ENCODE measurements at places on chromosomes 12 and 14. TPM values are rescaled to one million over a fixed set of nuclear protein-coding genes. Genes with fewer than 3 reads are reported as not detected.

DNA sequence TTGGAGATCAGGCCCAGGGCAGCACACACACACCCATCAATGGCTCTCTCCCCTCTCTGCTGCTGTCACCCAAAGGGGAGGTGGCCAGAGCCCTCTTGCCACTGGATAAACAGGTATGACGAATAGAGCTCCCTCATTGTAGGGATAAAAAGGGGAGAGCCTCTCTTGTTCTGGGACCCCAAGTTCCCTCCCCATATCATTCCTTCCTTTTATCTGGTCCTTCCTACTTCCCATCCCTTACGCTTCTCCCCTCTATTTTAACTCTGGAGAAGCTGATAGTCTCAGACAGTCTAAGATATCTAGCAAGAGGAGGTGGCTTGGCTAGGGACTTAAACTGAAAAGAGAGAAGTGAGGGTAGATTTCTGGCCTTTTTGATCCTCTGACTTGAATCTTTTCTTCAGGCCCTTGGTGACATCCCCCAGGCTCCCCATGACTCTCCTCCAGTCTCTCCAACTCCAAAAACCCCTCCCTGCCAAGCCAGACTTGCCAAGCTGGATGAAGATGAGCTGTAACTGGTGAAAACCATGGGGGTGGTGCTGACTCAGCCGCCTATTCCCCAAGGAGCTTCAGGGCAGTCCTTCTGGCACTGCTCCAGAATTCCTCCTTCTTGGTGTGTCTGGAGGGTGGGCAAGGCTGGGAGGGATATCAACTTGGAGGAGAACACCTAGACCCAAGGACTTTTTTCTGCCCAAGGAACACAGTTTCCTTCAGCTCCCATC, 5.3 kb downstream of the ARHGEF25 start:
- H3K27me3 ChIP-seq, result peaks cover 68% of the 10 kb centered on the region
- H3K36me3 ChIP-seq, result no peaks in the 10 kb centered on the region
- H3K4me3 ChIP-seq, result no peak overlapping the region
- DNase-seq, result no peak

The DTX3 gene
- 67.9 TPM for total RNA-seq

The NRXN3 gene
- 5.9 TPM for total RNA-seq

The MPHOSPH9 gene
- 177 TPM for total RNA-seq

The RIC8B gene
- total RNA-seq, result 21.2 TPM

- no peak overlapping the region for H3K27ac ChIP-seq
- H3K36me3 ChIP-seq, result no peaks in the 10 kb centered on the region
- no peak for DNase-seq
- H3K4me1 ChIP-seq, result peaks cover 23% of the 10 kb centered on the region
Measured at GRCh38 chr12:94255006-94255405, 106.6 kb downstream of the PLXNC1 start.

The GALNT6 gene
- not detected for total RNA-seq

GRCh38 chr12:128554546-128555304, 269.0 kb downstream of the SLC15A4 start:
- H3K27ac ChIP-seq, result no peak overlapping the region
- H3K4me3 ChIP-seq, result no peak overlapping the region
- peaks cover 32% of the 10 kb centered on the region for H3K27me3 ChIP-seq
- H3K36me3 ChIP-seq, result no peaks in the 10 kb centered on the region

DNA sequence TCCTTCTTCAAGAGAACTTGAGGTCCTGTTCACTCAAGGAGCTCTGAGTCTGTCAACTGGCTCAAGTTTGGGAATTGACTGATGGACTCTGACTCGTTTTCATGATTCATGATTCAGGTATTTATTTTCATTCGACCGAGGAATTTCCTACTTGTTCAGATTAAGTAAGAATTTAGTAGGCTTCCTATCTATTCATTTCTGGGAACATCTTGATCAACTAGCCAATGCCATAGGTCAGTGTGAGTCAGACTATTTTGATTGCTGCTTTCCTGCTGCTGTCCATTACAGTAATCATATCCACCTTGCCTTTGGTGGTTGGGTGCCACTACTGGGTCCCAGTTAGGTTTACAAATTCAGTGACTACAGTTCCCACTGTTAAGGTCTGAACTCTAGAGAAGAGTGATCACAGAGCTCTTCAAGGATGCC, 6.1 kb downstream of the FAM186A start:
- DNase-seq, result no peak
- no peaks in the 10 kb centered on the region for H3K27me3 ChIP-seq
- no peak overlapping the region for H3K4me3 ChIP-seq
- H3K36me3 ChIP-seq, result no peaks in the 10 kb centered on the region
- H3K27ac ChIP-seq, result no peak overlapping the region

GRCh38 chr12:4796694-4797482, 76.7 kb downstream of the GALNT8 start:
- H3K27me3 ChIP-seq, result no peaks in the 10 kb centered on the region
- H3K4me3 ChIP-seq, result no peak overlapping the region
- H3K4me1 ChIP-seq, result no peaks in the 10 kb centered on the region
- no peak overlapping the region for H3K27ac ChIP-seq
- no peak for DNase-seq

- no peaks in the 10 kb centered on the region for H3K4me1 ChIP-seq
- DNase-seq, result no peak
- H3K27me3 ChIP-seq, result no peaks in the 10 kb centered on the region
- no peak overlapping the region for H3K4me3 ChIP-seq
- H3K36me3 ChIP-seq, result no peaks in the 10 kb centered on the region
Measured at GRCh38 chr14:89586258-89587135, 169.5 kb upstream of the FOXN3 start.

DNA sequence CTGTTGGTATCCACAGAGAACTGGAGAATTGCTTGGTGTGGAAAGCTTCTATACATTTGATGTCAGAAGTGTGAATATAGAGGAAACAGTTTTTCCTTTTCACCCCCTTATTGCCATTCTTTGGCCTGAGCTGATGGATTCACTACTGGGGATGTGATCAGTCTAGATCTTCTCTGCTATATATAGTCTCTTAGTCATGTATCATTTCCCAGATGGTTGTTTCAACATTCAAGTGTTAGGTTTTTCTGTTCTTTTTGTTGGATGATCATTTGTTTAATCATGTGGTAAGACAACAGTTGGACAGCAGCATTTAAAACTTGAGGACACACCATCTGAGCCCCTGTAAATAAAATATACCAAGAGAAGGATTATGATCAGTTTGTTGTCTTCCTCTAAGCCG, 29.6 kb downstream of the TMX1 start:
- no peak for DNase-seq
- no peaks in the 10 kb centered on the region for H3K4me1 ChIP-seq
- H3K36me3 ChIP-seq, result no peaks in the 10 kb centered on the region
- no peak overlapping the region for H3K4me3 ChIP-seq
- no peaks in the 10 kb centered on the region for H3K27me3 ChIP-seq
- no peak overlapping the region for H3K27ac ChIP-seq

The ANGEL1 gene
- total RNA-seq, result 28.7 TPM

The EPYC gene
- not detected for total RNA-seq

GRCh38 chr12:124893792-124894516, 20.5 kb downstream of the UBC start:
- no peaks in the 10 kb centered on the region for H3K27me3 ChIP-seq
- no peak for DNase-seq
- no peak overlapping the region for H3K4me3 ChIP-seq
- H3K36me3 ChIP-seq, result no peaks in the 10 kb centered on the region
- no peaks in the 10 kb centered on the region for H3K4me1 ChIP-seq
- H3K27ac ChIP-seq, result no peak overlapping the region

The CKB gene
- 54.2 TPM for total RNA-seq

DNA sequence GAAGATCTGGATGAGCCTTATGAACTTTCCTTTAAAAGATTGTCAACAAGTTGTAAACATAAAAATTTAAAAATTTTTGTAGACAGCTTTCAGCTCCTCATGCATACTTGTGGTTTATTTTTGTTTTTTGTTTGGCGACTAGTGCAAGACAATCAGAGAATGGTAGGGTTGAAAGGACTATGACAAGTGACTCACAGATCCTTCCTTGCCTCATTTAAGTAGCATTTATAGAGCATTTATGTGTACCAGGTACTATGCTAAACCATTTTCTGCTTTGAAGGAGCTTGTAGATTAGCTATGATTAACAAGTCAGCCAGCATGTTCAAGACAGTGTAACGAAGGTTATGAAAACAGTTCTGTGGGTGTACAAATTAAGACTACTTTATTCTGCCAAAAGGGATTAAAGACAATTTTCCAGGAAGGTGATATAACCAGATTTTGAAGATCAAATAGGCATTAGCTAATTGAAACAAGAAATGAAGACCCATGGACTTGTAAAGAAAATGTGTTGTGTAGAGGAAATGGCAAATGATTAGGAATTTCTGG, 122.0 kb downstream of the PCNX1 start:
- no peaks in the 10 kb centered on the region for H3K4me1 ChIP-seq
- peaks cover 27% of the 10 kb centered on the region for H3K36me3 ChIP-seq
- no peak overlapping the region for H3K27ac ChIP-seq
- DNase-seq, result no peak

DNA sequence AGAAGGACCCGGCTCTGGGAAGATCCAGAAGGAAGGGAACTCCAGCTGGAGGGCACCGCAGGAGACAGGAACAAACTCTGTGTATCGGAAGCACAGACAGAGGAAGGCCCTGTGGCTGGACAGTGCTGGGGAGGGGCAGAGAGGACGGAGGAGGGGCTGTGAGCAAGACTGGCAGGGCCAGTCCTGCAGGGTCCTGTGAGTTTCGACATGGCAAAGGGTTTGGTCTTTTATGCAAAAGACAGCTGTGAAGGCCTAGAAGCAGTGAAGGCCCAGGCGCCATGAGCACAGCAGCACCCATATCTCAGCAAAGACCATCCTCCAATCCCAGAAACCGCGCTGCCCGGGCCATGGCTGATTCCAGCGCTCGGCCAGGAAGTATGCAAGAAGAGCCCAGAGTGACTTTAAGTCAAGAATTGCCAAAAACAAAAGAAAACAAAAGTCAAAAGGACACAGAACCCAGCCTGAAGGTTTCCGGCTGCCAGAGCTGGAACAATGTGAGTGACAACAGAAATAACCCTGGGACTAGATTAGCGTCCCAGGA, 126.5 kb downstream of the NCOR2 start:
- peaks cover 22% of the 10 kb centered on the region for H3K4me1 ChIP-seq
- DNase-seq, result peak; percentile 31
- H3K27ac ChIP-seq, result peak overlapping the region; percentile 39
- no peaks in the 10 kb centered on the region for H3K27me3 ChIP-seq
- no peaks in the 10 kb centered on the region for H3K36me3 ChIP-seq

DNA sequence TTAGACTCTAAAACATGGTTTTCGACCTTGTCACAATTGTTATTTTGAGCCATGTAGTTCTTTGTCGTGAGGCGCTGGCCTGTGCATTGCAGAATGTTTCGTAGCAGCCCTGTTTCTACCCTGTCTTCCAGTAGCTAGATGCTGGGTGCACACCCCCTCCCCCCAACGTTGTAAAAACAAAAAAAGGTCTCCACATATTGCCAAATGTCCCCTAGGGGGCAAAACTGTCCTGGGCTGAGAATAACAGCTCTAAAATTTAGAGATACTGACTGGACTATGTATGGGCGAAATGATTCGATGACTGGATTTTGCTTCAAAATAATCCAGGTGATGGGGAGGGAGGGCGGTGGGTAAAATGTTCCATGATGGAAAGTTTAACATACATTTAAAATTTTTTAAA, 126.1 kb upstream of the FUT8 start:
- H3K27ac ChIP-seq, result no peak overlapping the region
- H3K4me1 ChIP-seq, result peaks cover 34% of the 10 kb centered on the region
- DNase-seq, result no peak
- no peaks in the 10 kb centered on the region for H3K36me3 ChIP-seq
- no peaks in the 10 kb centered on the region for H3K27me3 ChIP-seq

The KRT77 gene
- not detected for total RNA-seq

The RFX4 gene
- 3.4 TPM for total RNA-seq

The ANHX gene
- total RNA-seq, result not detected

The PGAM5 gene
- 49.2 TPM for total RNA-seq

The MORN3 gene
- 0.19 TPM for total RNA-seq

- no peaks in the 10 kb centered on the region for H3K36me3 ChIP-seq
- H3K27me3 ChIP-seq, result peaks cover 16% of the 10 kb centered on the region
- H3K4me1 ChIP-seq, result peaks cover 20% of the 10 kb centered on the region
- H3K27ac ChIP-seq, result no peak overlapping the region
- H3K4me3 ChIP-seq, result no peak overlapping the region
- DNase-seq, result no peak
Measured at GRCh38 chr14:104792101-104792884, 3.3 kb downstream of the AKT1 start.

The C12orf60 gene
- total RNA-seq, result 5.4 TPM

DNA sequence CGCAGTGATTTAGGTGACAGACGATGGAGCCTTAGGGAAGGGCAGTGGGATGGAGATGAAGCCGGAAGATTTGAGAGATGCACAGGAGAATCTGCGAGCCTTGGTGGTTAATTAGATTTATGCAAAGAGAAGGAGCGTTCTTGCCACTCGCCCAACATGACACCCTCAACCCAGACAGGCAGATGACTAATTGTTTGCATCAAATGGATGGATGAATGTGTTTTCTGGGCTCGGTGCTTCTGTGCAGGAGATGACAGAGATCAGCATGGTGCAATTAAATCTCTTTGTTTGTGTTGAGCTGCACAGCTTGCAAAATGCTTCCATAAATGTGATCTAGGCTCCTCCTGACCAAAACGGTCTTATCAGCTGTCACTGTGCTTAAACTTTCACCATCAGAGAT, 202.3 kb upstream of the PRMT8 start:
- no peaks in the 10 kb centered on the region for H3K27me3 ChIP-seq
- H3K4me3 ChIP-seq, result no peak overlapping the region

GRCh38 chr14:75491376-75491978, 30.8 kb upstream of the BATF start:
- no peak overlapping the region for H3K27ac ChIP-seq
- no peaks in the 10 kb centered on the region for H3K27me3 ChIP-seq
- no peaks in the 10 kb centered on the region for H3K4me1 ChIP-seq
- DNase-seq, result no peak

GRCh38 chr12:62578726-62579125, 112.1 kb downstream of the MON2 start:
- peaks cover 5% of the 10 kb centered on the region for H3K36me3 ChIP-seq
- no peak for DNase-seq

DNA sequence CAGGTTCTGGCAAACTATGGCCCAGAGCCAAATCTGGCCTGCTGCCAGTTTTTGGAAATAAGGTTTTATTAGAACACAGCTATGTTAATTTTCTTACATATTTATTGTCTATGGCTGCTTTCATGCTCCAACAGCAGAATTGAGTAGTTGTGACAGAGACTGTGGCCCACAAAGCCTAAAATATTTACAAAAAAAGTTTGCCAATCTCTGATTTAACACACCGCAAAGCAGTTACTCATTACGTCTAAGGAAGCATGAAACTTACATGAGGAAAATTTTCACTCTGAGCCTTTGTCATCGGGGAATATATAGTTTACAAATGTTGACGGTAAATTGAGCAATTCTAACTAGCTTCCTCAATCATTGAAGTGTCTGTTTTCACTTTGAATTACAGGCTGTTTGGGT, 96.5 kb downstream of the UNC79 start:
- no peaks in the 10 kb centered on the region for H3K36me3 ChIP-seq
- H3K27ac ChIP-seq, result no peak overlapping the region
- H3K27me3 ChIP-seq, result no peaks in the 10 kb centered on the region
- H3K4me3 ChIP-seq, result no peak overlapping the region
- DNase-seq, result no peak
